Naive B cell (primary cell): ENCODE measurements at places on chromosomes 1 and 21. TPM values are rescaled to one million over a fixed set of nuclear protein-coding genes. Genes with fewer than 3 reads are reported as not detected.

The CRYBG2 gene
- 0.87 TPM for polyA plus RNA-seq

The SDCCAG8 gene
- polyA plus RNA-seq = 58.8 TPM

The CDCA8 gene
- polyA plus RNA-seq = 0.63 TPM

The APH1A gene
- 87.9 TPM for polyA plus RNA-seq

The MRAP gene
- not detected for polyA plus RNA-seq
